Inflammatory macrophage (primary cell): ENCODE measurements at places on chromosomes 7 and 10.

- DNase-seq, result no peak
Measured at GRCh38 chr7:27173956-27174873, at the start of gene HOXA10. Gene HOXA10 (minus strand): TSS chr7:27174320. CDS start chr7:27174306, 14 bp downstream.

DNA sequence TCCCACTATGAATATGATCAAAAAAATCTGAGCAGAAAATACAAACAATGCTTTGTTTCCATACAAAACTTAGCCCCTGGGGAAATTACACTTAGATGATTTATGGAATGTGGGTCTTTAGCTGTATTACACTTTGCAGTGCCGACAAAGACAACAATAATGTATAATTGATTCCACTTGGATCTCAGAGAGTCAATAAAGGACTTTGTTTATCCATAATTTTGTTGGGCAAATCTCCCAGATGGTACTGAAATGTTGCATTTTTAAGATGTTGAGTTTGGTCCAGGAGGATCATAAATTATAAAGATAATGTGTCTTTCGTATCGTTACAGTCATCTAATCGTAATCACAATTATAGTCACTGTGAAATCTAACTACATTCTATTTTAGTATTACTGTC lies 66.9 kb upstream of the DOCK1 start:
- DNase-seq, result no peak

GRCh38 chr7:80790877-80791276 lies 128.0 kb downstream of the SEMA3C start:
- DNase-seq, result no peak

DNA sequence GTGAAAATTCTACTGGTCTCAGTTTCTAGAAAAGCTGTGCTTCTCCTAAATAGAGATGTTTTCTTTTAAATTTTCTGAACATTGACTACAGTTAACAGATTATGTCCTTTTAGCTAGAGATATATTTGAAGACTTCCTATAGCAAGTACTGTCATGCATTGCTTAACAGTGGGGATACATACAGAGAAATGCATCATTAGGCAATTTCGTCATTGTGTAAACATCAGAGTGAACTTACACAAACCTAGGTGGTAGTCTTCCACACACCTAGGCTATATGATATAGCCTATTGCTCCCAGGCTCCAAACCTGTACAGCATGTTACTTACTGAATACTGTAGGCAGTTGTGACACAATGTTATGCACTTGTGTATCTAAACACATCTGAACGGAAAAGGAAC lies 28.5 kb downstream of the PIK3CG start:
- DNase-seq, result peak; percentile 21

- DNase-seq, result peak; percentile 8
Measured at GRCh38 chr7:150311711-150312110, 11.4 kb upstream of the LRRC61 start.

DNA sequence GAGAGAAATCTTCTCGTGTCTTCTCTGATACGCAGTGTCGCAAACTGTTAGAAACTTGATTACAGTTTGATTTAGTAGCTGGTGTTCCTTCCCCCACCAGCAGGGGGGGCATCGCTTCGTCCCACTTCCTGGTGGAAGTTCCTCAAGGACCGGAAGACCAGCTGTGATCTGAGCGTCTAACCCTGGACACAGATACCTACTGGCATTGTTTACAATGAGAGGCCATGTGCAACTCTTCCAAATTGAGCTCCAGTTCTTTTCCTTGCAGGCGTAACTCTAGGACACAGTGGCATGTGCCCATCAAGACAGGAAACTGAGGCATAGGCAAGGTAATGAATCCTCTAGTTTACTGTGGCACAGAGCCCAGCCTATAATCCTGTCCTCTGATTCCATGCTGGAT lies 219.0 kb downstream of the CCDC3 start:
- peak; percentile 47 for DNase-seq

DNA sequence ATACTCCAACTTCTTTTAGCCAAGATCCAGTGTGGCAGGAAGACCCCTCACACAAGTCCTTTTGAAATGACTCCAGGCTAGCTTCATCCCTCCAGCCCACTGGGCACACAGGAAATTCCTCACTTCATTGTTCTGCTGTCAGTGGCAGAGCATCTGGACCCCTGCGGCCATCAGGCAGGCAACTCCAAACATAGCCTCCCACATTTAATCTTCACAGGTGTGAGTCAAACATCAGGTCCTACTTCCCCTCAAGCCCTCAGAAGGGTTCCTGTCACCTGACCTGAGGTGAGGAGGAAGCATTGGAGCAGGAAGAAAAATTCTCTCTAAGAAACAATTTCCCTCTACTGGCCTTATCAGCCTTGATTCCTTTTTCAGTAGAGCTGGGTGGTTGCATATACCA lies 51.1 kb upstream of the C1GALT1 start:
- no peak for DNase-seq

DNA sequence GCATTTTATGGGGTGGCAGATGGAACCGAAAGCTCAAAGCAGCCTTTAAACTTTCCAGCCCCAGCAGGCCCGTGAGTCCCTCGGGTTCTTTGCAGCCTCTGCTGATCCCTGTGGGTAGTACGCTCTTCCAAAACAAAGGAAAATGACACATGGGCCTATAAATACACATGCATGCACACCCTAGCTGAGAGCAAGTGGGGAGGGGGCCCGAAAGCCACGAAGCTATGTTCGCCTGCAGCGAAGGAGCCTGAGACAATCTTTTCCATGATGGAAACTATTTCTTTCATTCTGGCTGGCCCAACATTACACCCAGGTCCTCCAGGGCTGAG lies 32.2 kb downstream of the CALML5 start:
- DNase-seq, result no peak

- DNase-seq, result no peak
Measured at GRCh38 chr7:51344406-51345138, 28.0 kb upstream of the COBL start.

DNA sequence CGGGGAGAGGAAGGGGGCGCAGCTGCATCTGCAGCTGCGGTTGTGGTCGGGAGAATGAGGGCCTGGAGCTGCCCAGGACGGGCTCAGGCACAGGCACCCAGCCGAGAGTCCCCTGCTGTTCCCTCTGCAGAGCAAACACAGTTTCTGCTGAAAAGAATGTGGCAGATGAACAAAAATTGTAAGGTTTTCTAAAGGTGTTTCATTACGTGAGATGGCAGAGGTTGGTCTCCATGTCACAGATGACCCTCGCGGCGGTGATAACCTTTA lies 456.2 kb downstream of the DNAJB6 start:
- DNase-seq, result no peak

DNA sequence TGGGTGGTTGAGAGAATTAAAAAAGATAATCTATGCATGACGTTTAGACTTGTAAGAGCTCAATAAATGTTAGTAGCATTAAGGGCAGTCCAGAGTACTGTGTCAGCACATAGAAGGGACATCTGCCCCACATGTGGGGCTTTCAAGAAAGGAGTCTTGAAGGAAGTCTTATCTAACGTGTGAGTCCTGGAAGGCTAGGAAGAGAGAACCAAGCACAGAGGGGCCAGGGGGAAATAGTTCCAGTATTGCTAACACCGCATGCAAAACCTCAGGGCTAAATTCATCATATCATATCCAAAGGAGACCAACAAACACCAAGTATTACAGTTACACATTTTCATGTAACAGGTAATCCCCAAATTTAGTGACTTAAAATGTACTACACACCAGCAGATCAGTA lies 122.7 kb downstream of the AOAH start:
- DNase-seq, result no peak

GRCh38 chr7:103762877-103763276 lies 226.6 kb downstream of the RELN start:
- no peak for DNase-seq

DNA sequence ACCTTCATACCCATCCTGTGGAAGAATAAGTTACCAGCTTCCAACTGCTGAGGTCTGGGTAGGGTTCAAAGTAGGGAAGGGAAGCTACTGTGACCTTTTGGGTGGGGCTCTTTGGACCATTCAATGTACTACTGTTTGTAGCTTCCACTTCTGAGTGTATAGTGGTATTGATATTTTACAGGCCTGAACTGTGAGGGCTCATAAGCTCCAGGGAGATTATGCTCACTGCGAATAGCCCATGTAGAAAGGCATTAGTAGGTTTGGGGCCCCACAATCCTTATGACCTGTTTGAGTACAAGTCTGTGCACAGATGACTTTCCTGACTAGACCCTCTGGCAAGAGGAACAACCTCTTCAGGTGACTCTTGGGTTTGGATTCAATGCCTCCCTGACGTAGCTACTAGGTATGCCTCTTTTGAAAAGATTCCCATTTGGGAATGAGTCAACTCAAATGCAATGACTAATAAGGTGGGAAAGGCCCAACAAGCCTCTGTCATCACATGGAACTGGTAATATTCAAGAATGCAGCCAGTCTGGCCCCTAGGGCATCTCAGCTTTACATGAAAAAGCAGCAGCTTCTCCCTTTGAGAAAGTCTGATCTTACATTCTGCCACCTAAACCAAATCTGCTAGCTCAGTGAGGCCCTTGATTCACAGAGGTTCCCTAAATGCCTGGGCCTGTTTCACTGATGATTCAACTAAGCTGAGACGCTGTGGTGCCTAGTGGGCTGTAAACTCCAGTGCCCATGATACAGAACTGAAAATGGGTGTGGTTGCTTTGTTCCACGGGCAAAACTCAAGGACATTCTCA lies 79.8 kb downstream of the ABI1 start:
- DNase-seq, result peak; percentile 73

GRCh38 chr7:117124591-117125220 lies 171.4 kb downstream of the ST7 start:
- DNase-seq, result peak; percentile 94

DNA sequence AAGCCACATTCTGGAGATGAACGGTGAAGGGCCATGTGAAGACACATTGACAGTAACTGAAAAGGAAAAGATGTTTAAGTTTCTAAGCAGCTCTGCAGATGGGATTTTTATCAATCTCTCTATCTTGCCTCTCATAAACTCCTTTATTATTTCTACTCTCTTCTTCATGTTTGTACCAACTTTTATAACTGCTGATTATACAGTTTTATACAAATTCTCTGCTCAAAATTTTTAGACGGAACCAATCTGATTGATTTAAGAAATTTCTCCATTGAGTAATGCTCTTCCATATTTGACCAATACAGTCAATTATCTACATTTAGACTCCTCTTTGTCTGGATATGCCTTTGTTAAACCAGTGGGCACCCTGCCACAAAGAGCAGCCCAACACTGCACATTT lies 31.7 kb downstream of the TFPI2 start:
- DNase-seq, result no peak

DNA sequence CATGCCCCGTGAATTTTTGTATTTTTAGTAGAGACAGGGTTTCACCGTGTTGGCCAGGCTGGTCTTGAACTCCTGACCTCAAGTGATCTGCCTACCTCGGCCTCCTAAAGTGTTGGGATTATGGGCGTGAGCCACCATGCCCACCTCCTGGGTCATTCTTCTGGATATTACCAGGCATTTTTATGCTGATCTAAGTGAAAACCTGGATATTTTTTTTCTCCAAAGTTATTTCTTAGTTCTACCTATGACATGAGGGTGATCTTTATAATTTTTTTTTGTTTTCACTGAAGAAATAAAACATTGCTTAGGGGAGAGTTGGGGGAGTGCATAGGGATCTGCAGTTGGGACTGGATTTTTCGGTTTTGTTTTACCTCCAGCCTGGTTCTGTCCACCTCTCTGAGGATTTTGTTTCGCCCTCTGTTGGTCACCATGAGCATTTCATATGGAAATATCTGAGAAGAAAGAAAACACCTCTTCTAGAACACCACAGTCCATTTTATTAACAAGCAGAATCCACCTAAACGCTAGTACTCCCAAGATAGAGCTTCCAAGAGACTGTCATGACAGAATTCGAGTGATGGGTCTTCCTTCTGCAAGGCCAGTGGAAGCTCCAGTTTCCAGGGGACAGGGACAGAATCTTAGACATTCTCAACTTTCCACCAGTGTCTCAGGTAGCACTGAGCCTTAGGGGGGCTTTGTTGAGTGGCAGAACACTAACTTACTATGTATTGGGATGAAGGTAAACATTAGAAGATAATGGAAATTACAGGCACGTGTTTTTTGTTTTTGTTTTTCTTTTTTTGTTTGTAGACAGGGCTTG lies 33.4 kb upstream of the AFAP1L2 start:
- no peak for DNase-seq

DNA sequence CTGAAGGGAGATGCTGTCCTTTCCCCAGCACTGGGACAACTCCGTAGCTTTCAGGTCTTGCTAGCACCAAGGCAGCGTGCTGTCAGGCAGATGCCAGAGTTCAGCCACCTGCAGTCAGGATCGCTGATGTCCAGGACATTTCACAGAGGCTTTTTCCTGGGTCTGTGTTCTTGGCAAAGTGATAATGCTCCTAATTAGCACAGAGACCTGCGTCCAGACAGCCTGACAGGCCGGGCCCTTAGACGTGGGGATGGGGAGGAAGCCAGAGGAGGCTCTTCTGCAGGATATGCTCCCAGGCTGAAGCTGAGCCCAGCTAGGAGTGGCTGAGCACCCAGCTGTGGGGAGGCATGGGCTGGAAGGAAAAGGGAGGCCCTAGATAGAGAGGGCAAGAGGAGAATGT lies 82.5 kb upstream of the TBX20 start:
- no peak for DNase-seq

DNA sequence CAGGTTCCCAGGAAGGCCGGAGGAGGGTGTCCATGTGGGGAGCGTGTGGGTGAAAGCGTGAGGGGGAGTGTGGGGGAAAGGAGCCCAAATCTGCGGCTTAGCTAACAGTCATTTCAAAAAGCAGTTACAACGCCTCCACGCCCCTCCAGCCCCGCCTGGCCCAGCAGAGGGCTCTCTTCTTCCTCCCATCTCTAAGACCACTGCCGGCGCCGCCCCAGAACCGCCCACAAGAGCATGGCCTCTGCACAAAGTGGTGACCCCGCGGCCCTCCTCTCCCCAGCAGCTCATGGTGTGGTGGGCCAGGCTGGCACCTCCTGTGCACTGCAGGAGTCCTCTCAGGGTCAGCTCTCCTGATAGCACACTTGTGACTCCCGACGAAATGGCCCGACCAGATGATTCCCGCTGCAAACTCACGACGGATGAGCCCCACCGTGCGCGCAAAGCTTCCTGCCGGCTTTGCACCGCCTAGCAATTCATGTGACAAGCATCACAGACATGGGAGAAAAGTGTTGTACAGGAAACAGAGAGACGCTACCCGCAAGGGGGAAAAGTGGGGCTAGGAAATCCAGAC lies 12.4 kb upstream of the HUS1 start:
- DNase-seq, result peak; percentile 84

DNA sequence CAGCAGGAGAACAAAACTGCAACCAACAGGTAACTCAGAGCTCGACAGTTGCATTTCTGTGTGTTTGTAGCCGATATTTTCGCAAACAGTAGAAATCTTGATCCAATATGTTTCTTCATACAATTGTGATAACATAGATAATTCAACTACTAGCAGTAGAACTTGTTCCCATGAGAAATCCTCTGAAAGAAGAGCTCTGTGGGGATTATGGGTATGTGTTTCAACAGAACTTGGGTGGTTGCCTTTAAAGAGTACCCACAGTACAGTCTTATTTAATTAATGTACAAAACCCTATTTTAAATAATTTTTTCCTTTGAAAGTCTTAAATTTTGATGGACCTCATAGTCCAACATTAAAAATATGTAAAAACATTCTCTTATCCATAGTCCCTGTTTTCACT lies 266.1 kb downstream of the PARD3 start:
- no peak for DNase-seq
